Activated naive CD4-positive, alpha-beta T cell (primary cell): ENCODE measurements at places on chromosomes 7 and 10.

DNA sequence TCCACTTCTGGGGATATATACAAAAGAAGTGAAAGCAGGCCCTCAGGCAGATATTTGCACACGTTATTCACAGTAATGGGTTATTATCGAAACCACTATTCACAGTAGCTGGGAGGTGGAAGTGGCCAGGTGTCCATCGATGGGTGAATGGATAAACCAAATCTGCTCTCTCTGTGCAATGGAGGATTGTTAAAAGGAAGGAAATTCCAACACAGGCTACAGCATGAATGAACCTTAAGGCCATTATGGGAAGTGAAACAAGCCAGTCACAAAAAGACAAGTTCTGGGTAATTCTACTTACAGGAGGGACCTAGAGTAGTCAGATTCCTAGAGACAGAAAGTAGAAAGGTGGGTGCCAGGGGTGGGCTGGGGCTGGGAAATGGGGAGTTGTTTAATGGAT is 48.5 kb upstream of the BHLHA15 start:
- DNase-seq, result no peak

GRCh38 chr10:111357859-111358258 is 281.0 kb downstream of the ADRA2A start:
- no peak for DNase-seq

GRCh38 chr10:37865957-37866803 is 8.8 kb upstream of the ZNF248 start:
- DNase-seq, result no peak

DNA sequence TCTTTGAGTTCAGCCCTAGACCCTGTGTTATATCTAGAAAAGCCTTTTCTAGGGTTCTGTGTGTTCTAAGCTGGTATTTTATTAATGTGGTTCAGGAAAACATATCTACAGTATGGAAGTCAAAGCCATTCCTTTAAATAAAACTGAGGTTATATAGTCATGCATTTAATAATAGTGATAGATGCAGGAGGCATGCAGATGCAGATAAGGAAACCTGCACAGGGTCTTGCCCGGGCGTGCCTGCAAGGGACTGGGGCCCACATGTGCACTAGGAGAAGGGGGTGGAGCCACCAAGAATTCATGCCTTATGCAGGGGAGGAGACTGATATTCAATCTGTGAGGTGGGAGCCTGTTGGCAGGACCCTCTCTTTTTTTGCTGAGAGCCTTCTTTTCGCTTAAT is 171.5 kb downstream of the PRPF18 start:
- DNase-seq, result no peak

DNA sequence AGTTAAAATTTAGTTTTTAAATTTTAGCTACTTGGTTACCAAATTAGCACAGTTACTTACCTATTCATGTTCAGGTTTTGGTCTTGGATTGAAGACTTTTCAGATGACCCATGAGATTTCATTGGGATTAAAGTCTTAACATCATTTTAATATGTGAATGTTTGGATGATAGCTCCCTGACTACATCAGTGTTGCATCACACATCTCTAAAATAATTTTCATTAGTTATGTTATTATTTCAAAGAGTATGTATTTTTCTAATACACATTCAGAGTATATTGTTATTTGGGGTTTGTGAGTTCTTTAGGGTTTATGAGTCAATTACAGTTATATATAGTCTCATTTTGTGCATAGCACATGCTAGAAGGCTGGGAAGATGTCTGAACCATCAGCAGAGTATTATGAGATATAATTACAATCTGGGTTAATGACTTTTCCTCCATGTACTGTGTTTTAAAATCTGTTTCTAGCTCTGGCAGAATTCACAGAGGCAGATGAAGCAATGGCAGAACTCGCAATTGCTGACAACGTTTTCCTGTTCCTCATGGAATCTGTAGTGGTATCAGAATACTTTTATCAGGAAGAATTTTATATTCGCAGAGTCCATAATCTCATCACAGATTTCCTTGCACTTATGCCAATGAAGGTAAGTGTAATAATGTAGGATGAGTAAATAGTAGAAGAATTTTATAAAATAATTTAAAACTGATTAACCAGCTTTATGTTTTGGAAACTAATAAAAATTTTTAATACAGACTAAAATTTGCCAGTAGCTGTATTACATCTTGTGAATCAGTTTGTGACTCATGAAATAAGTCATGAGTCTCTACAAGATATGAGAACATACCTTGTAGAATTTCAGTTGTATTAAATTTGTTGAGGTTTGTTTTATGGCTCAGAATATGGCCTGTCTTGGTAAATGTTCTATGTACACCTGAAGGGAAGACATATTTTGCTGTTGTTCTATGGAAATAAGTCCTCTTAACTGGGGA is 26.9 kb downstream of the NUP205 start:
- DNase-seq, result no peak

DNA sequence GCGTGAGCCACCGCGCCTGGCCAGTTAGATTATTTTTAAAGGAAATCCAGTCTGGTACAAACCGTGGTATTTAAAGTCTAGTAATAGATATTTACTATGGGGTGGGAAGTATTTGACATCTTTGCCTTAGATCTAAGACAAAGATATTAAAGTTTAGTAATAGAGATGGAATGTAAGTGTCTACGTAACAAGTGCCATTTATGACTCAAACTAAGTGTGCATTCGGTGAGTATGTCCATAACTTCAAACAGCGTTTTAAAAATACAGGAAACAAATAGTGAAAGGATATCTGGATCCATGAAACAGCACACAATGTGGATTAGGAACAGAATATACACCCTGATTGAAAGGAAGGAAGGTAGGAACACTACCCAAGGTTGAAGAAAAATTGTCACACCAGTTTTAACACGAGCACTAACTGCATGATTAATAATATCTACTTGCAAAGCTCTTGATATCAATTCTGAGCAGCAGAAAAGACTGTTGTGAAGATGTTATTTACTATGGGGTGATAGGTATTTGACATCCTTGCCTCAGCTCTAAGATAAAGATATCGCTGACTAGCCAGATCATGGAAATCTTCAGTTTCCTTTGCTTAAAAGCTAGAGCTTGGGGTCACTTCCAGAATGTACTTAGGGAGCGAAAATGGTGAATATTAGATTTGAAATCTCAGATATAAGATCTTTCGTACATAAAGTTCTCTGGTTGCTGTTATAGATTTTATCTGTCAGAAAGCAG is 48.7 kb downstream of the EPC1 start:
- no peak for DNase-seq

- DNase-seq, result no peak
Measured at GRCh38 chr7:73478549-73478948, 43.5 kb downstream of the BAZ1B start.

- no peak for DNase-seq
Measured at GRCh38 chr7:112819536-112819935, 29.3 kb upstream of the TMEM168 start.
